ENCODE measurements at places on chromosomes 12 and 14.

- no peak for DNase-seq
These were observed 51.6 kb downstream of the GPATCH2L start for GRCh38 chr14:76203086-76204001.

DNA sequence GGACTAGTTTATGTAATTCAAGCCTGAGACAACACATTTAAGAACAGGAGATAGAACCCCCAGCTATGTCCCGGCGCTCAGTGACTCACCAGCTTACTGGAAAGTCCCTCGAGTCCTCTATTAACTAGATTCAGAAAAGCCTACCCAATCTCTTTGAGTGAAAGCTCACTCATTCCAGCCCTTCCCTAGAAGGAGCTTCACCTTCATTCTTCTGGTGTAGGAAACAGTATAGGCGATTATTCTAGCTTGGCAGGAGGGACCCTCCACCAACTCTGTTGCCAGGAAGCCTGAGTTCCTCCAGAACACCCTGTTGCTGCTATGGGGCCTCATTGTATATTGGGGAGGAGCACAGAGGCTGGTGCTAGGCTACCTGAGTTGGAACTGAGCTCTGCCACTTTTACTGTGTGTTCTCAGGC is 57.2 kb upstream of the AEBP2 start:
- DNase-seq = no peak

- no peak for DNase-seq
These were observed 89.5 kb downstream of the GRIN2B start for GRCh38 chr12:13891902-13892301.

- no peak for DNase-seq
These were observed 1.4 kb downstream of the JPH4 start for GRCh38 chr14:23577004-23577681.

DNA sequence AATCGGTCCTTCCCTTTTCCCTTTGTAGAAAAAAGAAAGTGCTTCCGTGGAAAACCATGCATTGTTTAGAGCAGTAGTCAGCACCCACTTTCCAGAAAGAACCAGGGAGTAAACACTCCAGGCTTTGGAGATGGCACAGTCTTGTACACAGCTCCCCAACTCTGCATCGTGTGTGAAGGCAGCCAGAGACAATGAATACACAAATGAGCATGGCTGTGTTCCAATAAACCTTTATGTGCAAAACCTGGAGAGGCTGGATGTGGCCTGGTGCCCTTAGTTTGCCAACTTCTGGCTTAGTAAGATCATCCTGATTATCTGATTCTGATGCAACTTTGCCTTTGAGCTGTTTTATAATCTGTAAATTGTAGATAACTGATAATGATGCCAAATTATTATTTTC is 463.4 kb upstream of the TMEM132C start:
- DNase-seq = no peak

GRCh38 chr14:85241022-85241855 is 288.7 kb upstream of the FLRT2 start:
- DNase-seq = no peak

GRCh38 chr12:91991399-91992187 is 154.1 kb downstream of the BTG1 start:
- DNase-seq = no peak

DNA sequence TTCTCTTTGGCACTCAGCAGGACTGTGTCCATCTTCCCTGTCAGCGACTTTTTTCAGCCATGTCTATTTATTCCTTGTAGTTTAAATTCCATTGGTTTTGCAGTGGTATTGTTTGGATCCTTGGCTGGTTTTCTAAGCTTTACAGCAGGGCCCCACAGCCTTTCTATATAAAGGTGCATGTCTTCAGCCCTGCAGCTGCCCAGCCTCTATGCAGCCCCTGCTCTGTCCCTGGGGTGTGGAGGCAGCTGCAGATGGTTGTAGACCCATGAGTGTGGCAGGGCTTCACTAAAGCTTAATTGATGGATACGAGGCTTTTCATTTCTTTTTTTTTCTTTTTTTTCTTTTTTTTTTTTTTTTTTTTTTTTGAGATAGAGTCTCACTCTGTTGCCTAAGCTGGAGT is 29.7 kb downstream of the SFSWAP start:
- DNase-seq = no peak

GRCh38 chr14:96683562-96684289 is 113.5 kb upstream of the VRK1 start:
- no peak for DNase-seq

DNA sequence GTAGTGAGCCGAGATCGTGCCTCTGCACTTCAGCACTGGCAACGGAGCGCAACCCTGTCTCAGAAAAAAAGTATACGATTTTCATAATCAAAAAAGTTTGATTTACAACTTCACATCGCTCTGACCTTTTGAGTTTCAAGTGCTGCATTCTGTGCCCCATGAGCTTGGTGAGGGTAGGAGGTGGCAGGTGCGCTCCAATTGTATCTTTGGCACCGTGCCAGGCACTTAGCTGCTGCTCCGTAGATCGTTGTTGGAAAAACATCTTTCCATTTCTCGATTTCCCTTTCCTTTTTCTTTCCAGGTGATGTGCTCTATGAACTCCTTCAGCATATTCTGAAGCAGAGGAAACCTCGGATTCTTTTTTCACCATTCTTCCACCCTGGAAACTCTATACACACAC is 203.7 kb downstream of the ETV6 start:
- no peak for DNase-seq

DNA sequence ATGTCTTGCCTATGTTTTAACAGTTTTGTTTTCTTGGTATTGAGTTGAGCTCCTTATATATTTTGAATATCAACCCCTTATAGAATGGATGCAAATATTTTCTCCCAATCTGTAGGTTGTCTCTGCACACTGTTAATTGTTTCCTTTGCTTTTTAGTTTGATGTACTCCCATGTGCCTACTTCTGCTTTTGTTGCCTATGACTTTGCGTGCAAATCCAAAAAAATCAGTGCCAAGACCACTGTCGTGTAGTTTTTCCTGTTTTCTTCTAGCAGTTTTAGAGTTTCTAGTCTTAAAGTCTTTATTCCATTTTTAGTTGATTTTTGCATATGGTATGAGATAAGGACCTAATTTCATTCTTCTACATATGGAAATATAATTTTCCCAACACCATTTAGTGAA is 28.8 kb downstream of the SENP1 start:
- DNase-seq = no peak

DNA sequence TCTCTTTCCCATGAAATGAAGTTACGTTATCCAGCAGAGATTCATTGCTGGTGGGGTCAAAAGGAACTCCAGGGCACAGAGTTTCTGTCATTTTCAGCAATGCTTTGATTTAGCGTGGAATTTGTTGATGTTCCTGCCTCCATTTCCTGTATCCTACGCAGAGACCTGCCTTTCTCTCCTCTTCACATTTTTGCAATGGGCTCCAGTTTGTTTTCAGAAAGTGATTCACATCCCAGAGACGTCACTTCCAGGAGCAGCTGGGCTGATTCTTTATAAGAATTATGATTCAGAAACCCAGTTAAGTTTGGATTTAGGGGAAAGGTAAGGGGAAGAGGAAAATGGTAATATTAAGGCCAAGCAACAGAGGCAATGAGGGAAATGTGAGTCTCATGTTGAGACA is 11.6 kb downstream of the RNASE10 start:
- DNase-seq = no peak

GRCh38 chr12:44193281-44193680 is 357.4 kb downstream of the TMEM117 start:
- DNase-seq = no peak

GRCh38 chr14:100740929-100741328 is 14.2 kb downstream of the DLK1 start:
- DNase-seq = no peak

GRCh38 chr14:22268875-22269274 is 320.1 kb downstream of the DAD1 start:
- DNase-seq = no peak

DNA sequence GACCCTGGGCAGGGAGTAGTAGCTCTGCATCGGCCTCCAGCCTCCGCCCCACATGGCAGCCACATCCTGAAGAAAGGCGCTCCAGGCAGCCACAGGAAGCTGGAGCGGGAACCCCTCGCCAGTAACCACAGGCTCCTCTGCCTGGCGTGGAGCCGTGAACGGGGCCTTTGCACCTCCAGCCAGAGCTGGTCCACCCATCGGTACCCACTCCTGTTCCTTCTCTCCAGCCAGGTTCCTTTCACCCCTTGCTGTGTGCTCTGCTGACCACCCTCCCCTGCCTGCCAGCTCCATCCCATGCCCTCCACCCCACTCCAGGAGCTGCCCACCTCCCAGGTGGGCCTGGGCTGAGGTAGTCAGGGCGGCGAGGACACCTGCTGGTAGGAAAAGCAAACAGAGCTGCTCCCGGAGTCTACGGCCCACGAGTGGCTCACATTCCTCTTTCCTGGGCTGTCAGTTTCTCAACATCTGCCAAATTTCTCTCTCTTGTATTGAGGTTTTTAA is 2.7 kb downstream of the TGFB3 start:
- DNase-seq = no peak

DNA sequence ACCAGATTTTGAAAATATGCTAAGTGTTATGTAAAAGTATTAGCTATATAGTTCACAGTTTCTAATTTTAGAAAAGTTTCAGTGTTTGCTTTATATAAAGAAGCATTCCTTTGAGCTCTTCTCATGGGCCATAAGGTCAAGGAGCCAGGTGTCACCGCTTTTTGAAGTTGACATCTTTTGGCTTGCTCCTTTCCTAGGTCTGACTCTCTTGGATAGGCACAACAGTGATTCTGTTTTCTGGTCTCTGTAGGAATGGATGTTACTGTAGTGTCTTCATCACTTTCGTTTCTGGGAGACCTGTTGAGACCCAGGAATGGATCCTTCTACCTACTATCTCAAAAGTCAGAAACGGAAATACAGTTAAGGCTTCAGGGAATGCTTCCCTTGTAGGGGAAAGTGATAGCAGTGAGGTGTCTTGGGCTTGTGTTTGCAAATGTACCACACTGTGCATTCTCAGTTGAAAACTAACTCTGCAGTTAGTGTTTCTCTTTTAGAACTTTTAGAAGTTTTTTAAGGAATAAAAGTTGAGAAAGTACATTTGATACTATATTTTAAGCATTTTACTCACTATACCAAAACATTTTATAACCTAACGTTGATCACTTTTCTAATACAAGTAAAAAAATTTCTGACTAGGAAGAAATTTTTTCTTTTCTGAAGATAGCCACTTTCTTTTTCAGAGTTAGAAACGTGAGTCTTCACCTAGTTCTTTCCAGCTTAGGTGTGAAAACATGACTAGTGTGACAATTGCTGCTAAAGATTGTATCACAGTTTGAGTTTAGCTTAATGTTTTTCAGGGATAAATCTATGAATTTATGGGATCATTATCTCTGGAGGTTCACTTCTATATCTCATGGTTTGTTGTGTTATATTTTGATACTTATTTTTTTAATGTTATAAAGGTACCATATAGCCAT is 20.8 kb downstream of the VRK1 start:
- no peak for DNase-seq

DNA sequence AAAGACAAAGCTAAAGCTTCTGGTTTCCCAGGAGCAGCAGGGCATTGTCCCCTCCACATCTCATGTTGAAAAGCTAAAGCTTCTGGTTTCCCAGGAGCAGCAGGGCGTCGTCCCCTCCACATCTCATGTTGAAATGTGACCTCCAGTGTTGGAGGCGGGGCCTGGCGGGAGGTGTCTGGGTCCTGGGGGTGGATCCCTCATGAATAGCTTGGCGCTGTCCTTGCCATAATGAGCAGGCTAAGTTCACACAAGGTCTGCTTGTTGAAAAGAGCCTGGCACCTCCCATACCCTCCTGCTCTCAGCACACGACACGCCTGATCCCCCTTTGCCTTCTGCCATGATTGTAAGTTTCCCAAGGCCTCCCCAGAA is 123.7 kb downstream of the PIWIL1 start:
- no peak for DNase-seq

GRCh38 chr12:1766110-1766509 is 54.3 kb upstream of the LRTM2 start:
- no peak for DNase-seq

GRCh38 chr12:6958609-6959057 is 7.5 kb downstream of the PTPN6 start:
- no peak for DNase-seq

- DNase-seq = no peak
These were observed 199.4 kb upstream of the LRIG3 start for GRCh38 chr12:59119676-59120075.

GRCh38 chr12:113207613-113208040 is 13.6 kb upstream of the TPCN1 start:
- DNase-seq = no peak

DNA sequence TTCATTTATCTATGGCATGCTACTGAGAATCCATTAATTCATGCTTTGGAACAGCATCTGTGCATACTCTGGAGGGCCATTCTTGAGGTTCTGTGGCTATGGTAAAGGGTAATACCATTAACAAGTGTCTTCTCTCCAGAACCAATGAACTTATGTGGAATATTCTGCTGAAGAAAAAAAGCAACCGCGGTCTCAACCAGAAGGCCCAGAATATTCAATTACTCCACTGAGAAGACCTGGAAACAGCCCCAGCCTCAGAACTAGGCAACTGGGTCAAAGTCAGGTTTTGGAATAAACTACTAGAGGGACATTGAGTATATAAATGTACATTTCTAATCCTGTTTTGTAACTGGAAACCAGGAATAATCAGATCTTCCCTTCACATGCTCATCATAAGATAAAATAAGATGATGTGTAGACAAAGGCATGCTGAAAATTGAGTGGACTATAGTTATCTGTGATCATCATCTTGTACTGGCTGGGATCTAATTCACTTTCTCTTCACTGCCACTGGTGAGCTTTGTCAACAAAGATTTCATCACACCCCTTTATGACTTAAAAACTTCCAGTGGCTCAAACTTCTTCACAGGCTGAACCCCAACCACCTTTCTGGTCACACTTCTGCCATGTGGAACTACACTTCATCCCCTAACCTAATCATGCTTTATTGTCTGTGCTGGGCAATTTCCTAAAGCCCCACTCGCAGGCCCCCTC is 6.0 kb downstream of the SPTB start:
- no peak for DNase-seq

DNA sequence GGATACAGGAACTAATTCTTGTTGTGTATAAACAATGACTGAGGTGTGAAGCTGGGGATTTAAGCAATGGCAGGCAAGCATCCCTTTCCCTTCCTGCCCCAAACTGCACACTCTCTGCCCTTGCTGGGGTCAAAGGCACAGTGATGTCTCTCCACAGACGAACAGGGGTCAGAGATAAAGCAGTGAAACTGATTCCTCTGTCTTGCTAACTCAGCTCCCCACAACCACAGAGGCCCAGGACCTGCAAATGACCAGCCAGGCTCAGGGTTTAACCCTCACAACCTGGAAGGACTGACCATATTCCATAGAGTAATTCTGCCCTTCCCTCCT is 67.2 kb downstream of the CCDC88C start:
- DNase-seq = no peak

- DNase-seq = no peak
These were observed 36.2 kb downstream of the TMEM120B start for GRCh38 chr12:121748571-121749265.

- no peak for DNase-seq
These were observed 423.8 kb downstream of the NRXN3 start for GRCh38 chr14:78593949-78594348.

DNA sequence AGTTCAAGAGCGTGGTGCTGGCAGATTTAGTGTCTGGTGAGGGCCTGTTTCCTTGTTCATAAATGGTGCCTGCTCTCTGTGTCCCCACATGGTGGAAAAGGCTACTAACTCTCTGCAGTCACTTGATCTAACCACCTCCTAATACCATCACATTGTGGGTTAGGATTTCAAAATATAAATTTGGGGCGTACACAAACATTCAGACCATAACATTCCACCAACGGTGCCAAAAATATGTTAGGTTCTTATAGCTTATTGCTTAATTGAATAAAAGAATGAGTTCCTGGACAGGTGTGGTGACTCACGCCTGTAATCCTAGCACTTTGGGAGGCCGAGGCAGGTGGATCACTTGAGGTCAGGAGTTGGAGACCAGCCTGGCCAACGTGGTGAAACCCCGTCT is 3.4 kb upstream of the DYRK2 start:
- DNase-seq = no peak

GRCh38 chr12:115426732-115427131 is 742.8 kb upstream of the TBX3 start:
- DNase-seq = no peak
